ENCODE measurements at places on chromosomes 2 and 18. TPM values are rescaled to one million over a fixed set of nuclear protein-coding genes. Genes with fewer than 3 reads are reported as not detected.

Gene SLC9A2
- total RNA-seq: not detected

Gene MSTN
- not detected for total RNA-seq

Gene SLC9A4
- under 0.01 TPM for total RNA-seq

Gene ABCG5
- total RNA-seq: not detected

Gene UGT1A4
- total RNA-seq: not detected

Gene TBR1
- total RNA-seq: 0.10 TPM

Gene SP9
- total RNA-seq: not detected

Gene PFN4
- not detected for total RNA-seq

Gene SEMA4C
- total RNA-seq: 7.5 TPM

Gene ESPNL
- total RNA-seq: 0.10 TPM

Gene GKN1
- total RNA-seq: 0.31 TPM

Gene PSTPIP2
- total RNA-seq: 27.9 TPM

Gene LHCGR
- not detected for total RNA-seq

Gene CD207
- 0.10 TPM for total RNA-seq

Measured in mononuclear cell (primary cell).